ENCODE measurements at places on chromosomes 12 and 14.

DNA sequence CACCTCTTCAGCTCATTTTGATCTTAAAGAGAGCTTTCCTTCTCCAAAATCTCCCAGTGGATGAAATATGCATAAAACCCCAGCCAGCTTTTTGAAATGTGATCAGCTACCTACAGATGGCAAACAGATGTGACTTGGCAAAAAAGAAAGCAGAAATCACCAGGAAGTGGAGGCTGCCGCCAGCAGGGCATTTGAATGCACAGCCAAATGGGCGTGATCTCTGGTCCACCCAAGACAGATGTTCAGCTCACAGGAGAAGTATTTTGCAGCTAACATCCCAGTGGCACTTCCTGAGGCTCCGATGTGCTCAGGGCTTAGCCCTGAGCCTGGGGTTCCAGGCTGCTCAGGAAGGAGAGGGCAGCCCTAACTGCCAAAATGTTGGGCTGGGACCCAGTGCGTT lies 78.3 kb downstream of the LGMN start:
- no peak for DNase-seq

DNA sequence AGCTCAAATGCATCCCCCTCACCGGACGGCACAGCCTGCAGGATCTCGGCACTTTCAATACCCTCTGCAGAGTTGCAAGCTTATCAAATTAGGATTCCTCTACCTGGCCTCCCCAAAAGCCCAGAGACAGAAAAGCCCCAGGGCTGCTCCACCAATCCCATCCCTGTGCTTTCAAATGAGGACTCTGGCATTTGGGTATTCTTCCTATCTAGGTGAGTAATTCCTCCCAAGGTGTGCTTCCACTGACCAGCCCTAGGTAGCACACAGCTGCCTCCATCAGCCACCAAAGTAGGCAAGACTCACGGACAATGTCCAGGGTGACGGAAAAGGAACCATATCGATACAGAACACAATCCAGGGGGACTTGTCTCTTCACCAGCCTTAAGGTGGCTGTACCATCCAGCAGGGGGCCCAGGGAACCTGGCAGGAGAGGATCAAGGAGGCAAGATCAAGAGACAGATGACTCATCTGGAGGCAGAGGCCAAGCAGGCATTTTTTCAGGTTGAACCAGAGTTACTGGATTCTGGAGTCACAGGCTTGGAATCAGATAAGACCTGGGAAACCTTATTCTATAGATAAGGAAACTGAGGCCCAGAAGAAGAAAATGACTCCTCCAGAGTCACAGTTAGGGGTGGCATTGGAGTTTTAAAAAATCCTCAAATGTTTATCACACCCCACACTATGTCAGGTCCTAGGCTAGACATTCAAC lies 9.9 kb downstream of the PMEL start:
- peak; percentile 36 for DNase-seq

DNA sequence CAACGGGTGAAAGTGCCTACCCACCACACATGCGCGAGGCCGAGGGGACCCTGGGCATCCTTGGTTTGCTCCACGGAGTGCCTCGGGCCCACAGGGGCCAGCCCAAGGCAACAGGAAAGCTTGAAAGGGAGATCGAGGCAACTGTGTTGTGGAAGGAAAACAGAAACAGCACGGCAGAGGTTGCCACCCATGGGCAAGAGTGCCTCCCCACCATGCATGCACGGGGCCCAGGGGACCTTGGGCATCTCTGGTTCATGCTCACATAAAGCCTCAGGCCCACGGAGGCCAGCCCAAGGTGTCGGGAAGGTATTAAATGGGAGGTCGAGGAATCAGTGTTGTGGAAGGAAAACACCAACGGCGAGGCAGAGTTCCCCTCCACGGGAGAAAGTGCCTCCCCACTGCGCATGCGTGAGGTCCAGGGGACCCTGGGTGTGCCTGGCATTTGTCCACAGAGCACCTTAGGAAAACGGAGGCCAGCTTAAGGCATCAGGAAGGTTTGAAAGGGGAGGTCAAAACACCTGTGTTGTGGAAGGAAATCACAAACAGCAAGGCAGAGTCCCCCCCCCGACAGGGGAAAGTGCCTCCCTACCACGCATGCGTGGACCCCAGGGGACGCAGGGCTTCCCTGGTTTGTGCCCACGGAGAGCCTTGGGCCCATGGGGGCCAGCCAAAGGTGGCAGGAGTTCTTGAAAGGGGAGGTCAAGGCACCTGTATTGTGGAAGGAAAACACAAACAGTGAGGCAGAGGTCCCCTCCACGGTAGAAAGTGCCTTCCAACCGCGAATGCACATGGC lies 367.3 kb downstream of the ALG10 start:
- DNase-seq, result peak; percentile 10

- no peak for DNase-seq
Measured at GRCh38 chr14:30584058-30584630, 25.2 kb downstream of the G2E3 start.

- DNase-seq, result no peak
Measured at GRCh38 chr12:3684449-3685051, 68.4 kb downstream of the CRACR2A start.

DNA sequence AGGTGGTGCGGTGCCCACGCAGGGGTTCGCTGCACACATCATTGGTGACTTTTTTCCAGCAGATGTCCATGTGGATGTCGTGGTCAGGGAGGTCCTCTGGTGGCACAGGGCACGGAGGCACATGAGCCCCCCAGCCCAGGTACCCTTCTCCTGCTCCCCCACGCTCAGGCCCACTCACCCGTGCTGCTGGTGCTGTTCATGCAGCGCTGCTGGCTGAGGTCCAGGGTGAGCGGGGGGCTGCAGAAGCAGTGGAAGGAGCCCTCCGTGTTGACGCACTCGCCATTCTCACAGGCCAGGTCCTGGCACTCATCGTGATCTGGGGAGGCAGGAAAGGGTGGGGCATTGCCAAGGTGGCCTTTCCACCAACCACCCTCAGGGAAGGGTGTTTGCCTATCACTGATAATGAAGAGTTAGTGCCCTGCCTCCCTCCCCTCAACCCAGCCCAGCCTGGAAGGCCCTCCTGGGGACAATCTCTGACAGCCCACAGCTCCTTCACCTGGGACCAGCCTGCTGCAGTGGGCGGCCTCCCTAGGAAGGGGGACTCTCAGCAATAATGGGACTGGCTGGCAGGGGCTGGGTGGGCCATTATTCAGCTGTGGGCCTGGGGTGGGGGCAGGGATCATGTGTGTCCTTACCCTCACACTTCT lies 9.8 kb downstream of the ISCA2 start:
- no peak for DNase-seq

- DNase-seq, result no peak
Measured at GRCh38 chr14:94640721-94641631, 28.8 kb downstream of the SERPINA3 start.

DNA sequence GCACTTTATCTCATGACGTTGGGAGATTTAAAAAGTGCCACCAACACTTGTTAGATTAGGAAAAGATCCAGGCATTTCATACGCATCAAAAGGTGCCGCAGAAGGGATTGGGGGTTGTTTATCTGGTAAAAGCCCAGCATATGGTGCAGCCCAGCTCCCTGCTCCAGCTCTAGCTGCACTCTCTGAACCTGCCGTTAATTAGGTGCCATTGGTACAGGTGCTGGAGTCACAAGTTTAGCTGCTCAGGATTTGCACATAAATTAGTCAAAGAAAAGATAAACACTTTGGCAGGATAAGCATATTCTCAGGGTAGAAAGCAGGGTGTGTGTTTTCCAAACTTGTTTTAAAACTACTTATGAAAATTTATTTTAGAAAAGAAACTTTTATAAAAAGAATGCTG lies 932.6 kb upstream of the TMEM132C start:
- no peak for DNase-seq

GRCh38 chr12:11824736-11825135 lies 175.3 kb downstream of the ETV6 start:
- DNase-seq, result no peak

- DNase-seq, result no peak
Measured at GRCh38 chr14:102575160-102575845, 17.1 kb upstream of the RCOR1 start.

DNA sequence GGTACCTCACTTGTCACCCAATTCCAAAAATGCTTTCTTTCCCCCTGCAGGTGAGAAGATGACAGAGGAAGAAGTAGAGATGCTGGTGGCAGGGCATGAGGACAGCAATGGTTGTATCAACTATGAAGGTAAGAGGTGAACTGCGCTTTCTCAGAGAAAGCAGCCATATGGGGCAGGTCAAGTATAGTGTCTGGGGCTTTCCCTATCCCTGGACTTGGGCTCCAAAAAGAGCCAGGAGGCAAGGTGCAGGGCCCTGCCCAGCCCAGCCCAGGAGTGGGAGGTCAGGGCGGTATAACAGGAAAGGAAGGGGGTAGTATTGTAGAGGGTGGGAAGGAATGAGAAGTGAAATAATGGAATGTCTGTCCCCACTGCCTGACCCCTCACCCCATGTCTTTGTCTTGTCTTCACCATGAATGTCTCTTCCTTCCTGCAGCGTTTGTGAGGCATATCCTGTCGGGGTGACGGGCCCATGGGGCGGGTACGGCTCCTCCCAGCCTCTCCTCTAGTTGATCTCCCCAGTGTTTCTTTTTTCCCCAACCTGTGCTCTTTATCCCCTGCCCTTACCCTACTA lies 2.1 kb downstream of the MYL6 start:
- peak; percentile 64 for DNase-seq

DNA sequence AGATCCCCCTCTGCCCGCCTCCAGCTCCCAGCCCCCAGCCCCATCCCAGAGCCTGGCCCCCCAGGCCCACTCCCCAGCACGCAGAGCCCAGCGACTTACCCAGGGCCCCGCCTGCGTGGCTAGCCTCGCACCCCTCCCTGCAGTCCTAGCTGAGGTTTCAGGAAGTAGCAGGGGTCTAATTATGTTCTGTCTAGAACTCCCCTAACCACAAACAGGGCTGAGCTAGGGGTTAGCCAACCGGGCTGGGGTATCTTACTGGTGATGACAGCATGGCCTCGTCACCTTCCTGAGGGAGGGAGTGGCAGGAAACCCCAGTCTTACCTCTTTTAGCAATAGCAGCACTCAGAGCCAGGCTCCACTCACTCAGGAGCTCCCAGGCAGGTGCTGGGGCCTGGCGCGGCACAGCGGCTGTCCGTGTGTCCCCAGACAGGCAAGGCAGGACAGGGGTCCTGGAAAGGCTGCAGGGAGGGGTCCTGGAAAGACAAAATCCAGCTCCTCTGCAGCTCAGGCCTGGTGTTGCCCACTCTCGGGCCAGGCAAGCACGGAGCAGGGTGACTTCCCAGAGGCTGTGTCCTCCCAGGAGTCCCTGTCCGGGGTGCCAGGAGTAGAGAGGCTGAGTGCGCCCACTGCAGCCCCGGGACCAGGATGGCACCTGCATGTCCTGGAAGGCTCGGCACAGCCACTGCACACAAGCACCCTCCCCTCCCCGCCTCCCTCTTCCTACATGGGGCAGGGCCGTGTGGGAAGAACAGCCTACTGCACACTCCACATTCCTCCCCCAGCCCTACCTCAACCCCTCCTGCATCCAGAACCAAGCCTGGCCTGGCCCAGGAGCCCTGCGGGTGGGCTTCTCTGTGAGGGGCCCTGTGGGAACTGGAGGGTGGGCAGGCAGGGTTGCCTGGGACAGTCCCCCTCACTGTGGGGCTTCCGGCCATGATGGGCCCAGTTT lies at the start of gene GPR132:
TSS of gene GPR132 (minus strand) at position 151 of the 949 bp plus-strand sequence. CDS start 10,010 bp downstream, outside the sequence.
- peak; percentile 98 for DNase-seq

DNA sequence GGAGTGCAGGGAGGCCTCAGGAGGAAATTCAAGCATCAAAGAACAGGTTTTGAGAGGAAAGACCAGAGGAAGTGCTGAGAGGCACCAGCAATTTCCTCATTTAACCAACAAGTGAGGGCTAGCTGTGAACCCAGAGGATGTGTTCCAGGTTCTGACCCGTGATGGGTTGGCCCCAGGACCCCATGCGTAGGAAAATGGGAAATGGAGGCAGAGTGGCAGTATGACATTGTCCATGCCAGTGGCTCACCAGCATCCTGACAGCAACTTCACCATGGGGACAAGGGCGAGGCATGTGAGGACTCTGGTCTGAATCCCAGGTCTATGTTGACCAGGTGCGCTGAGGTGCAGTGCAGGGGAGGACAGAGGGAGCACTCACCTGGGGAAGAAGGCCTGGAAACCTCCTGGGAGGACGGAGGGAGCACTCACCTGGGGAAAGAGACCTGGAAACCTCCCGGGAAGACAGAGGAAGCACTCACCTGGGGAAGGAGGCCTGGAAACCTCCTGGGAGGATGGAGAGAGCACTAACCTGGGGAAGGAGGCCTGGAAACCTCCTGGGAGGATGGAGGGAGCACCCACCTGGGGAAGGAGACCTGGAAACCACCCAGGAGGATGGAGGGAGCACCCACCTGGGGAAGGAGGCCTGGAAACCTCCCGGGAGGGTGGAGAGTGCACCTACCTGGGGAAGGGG lies 6.7 kb upstream of the CACNA2D4 start:
- peak; percentile 15 for DNase-seq

DNA sequence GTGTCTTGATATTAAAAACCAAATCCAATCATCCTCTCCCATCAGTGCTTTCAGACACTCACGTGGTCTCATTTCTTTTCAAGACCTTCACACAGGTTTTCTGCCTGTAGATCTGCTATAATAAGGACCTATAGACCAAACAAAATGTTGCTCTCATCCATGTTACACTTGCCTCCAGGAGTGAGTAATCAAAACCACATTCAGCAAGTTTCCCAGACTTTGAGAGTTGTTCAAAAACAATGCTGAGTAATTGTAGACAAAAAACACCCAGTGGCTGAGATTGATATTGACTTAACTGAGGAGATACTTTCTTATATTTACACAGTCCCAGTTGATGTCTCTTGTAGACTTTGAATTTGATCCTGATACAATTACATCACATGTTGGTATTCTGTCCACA lies 383.1 kb downstream of the TMEM132D start:
- no peak for DNase-seq

GRCh38 chr12:65720136-65721130 lies 103.8 kb upstream of the HMGA2 start:
- DNase-seq, result no peak

- DNase-seq, result no peak
Measured at GRCh38 chr12:92036061-92036620, 109.5 kb downstream of the BTG1 start.

DNA sequence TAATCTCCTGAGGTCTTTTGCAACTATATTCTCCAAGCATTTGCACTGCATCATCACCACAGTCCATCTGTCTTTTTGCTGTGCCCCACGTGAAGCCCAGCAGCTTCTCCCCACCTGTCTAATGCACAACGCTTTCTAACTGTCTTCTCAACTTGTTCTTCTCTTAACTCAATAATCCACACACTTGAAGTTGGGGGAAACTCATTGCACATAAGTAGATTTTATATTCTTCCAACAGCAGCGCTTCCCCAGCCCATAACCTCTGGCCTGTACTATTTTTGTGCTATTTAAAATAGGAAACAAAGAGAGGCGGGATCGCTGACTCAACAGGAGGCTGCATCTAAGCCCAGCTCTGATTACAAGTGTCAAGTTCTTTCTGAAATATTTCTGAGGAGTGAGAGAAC lies 226.7 kb downstream of the GXYLT1 start:
- DNase-seq, result no peak
